ENCODE measurements at places on chromosomes 5 and 9. TPM values are rescaled to one million over a fixed set of nuclear protein-coding genes. Genes with fewer than 3 reads are reported as not detected.

GRCh38 chr5:136963504-136963903, 535.6 kb downstream of the SPOCK1 start:
- DNase-seq, result no peak

DNA sequence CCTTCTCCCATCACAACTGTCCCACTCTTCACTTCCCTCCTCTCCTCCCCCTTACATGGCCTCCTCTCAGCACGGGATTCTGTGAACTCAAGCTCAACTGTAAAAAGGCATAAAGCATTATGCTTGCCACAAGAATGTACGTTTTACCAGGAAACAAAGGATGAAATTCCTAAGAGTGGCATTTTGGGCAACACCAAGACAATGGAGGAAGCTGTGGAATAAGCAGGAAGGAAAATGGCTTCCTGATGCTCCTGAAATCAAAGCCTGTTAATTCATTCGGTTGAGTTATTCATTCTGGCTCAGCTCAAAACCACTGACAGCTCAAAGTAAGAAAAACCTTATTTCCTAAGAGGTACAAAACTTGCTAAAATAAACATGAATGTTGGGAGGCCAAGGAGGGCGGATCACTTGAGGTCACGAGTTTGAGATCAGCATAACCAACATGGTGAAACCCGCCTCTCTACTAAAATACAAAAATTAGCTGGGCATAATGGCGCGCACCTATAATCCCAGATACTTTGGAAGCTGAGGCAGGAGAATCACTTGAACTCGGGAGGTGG, 40.8 kb upstream of the DMRT1 start:
- DNase-seq, result no peak

DNA sequence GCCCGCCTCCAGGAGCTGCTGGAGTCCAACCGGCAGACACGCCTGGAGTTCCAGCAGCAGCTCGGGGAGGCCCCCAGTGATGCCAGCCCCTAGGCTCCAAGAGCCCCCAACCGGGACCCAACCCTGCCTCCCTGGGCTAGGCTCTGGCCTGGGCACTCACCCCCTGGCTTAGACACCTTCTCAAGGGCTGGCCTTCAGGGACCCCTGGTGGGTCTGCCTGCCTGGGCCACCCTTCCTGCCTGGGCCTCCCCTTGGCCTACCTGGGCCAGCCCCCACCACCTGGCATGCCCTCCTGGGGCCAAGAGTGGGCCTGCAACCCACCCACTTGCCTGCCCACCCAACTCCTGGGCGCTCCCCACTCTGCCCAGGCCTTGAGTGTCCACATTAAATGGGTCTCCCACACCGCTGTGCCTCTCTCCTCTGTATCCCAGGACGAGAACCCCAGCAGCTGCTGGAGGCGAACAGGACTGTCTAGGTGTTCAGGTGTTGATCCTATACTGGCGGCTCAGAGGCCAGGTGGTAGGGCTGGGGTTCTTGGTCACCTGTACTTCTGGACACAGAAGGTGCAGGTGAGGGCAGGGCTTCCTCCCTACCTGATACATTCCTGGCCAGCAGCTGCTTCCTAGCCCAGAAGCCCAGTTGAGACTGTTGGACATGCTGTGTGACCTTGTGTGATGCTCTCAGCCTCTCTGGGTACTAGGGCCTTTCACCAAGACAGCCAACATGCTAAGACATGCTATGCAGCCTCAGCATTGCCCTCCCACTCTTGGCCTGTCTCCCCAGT, 3.6 kb downstream of the BBLN start:
- no peak for DNase-seq

DNA sequence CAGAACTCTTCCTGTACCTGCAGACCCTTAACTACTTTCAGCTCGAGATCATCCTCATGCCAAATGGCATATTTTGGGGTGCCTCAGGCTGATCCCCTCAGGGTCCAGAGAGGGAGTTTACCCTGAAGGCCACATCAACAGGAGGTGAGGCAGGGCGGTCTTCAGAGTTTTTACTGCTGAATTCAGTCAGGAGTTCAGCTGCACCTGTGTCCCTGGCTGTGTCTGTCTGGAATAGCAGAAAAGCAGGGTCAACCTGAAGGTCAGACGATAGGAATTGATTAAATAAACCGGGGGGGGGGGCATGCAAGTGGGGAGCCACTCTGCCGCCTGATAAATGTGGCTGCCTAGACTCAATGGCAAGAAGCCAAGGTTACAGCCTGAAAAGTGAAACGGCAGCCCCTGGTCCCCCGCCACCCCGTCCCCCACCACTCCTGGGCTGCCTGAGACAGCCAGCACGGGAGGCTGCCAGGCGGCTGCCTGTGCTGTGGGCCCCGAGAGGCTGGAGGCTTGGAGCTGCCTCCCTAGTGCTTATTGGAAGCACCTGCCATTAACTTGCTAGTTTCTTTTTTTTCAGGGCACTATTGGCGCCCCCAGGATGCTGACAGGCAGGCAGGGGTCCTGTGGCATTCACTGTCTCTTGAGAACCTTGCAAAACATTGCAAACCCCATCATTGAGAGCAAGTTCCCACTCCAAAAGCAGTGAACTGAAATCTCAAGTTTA, 182.7 kb upstream of the PPP1R26 start:
- DNase-seq, result no peak

GRCh38 chr5:26259081-26259480, 779.3 kb downstream of the CDH9 start:
- DNase-seq, result no peak

The CCL28 gene
- polyA plus RNA-seq, result 0.29 TPM

DNA sequence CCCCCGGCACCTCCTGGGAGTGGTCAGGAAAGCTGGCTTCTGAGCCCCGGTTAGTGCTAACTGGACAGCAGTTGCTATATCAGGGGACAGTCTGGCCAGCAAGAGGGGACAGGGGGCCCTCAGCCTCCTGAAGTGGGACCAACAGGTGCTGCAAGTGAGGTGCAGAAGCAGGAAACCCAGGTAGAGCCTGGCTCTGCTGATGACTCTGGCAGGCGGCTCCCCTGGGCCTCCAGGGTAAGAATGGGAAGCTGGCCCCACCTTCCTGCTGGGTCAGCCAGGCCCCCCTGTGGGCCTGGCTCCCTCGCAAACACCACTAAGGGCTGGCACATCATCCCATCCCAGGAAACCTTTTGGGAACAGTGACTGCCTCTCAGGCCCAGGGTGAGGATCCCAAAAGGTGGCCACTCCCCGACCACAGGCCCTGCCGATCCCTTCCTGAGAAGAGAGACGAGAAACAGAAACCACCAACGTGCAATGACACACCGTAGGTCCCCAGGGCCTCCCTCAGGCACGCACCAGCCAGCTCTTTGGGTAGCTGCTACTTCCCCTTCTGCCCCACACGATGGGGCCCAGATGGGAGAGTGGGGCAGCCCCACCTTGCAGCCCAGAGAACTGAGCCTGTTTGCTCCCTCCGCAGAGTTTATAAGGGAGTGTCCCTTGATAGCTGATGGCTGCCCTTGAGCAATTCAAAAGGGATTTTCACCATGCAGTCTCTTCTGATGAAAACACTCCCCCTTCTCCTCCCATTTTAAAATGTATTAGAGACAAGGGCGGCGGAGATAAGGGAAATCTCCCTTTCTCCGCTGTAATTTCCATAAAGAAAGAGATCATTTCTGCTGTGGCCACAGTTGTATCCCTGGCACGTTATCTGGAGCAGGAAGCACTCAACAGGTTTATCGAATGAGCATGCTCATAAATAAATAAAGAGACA, 76.8 kb downstream of the STK10 start:
- no peak for DNase-seq

DNA sequence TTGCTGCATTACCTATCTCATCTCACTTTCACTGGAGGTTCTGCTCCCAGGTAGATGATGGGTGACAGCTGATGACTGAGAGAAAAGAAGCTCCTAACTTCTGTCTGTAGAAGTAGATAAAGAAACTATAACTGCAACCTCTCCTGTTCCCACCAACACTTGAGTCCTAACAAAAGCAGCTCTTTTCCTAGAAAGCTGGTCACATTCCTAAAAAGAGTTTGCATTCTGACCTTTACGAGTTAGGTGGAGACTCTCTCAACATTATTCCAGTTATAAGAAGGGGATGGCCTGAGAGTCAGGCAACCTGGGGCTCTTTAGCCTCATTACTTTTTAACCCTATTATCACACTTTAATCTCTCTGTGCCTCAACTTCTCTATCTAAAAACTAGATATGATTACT, 8.9 kb upstream of the PCAT7 start:
- DNase-seq, result no peak

The C9orf50 gene
- polyA plus RNA-seq, result 0.20 TPM

- DNase-seq, result no peak
These were observed 1.6 kb upstream of the ARHGEF39 start for GRCh38 chr9:35666549-35666948.

The PKD2L2 gene
- polyA plus RNA-seq, result not detected

GRCh38 chr5:99102073-99102697, 173.4 kb upstream of the CHD1 start:
- DNase-seq, result no peak

DNA sequence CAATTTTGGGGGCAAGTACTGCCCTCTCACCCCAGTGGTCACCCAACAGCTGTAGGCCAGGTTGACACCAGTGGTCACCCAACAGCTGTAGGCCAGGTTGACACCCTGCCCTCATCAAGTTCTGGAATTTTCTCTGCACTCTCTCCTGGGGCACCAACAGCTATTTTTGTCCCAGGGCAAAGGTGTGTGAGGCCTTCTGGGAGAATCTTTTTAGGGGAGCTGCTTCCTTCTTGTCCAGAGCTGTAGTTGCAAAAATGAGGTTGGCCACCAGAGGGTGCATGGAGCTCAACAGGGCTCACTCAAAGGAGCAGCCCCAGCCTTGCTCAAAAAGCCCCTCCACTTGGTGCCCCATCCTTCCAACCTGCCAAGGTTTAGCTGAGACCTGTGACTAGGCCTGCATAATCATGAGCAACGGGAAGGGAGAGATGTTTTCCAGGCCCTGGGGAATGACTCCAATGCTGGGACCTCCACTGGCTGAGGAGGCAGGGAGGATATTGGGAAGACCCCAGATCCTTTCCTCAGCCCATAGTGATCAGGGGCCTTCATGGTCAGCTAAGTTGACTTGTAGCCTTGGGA, 10.6 kb upstream of the P4HA2 start:
- DNase-seq, result no peak

The CKMT2 gene
- 0.10 TPM for polyA plus RNA-seq

The PCDHA3 gene
- 0.16 TPM for polyA plus RNA-seq

- no peak for DNase-seq
These were observed 440.6 kb downstream of the CETN3 start for GRCh38 chr5:89968958-89969381.

GRCh38 chr5:168136340-168136739, 155.1 kb upstream of the WWC1 start:
- no peak for DNase-seq

- DNase-seq, result no peak
These were observed 182.2 kb downstream of the AGTPBP1 start for GRCh38 chr9:85559526-85559925.

The PTPN3 gene
- 1.4 TPM for polyA plus RNA-seq

The ZNF483 gene
- polyA plus RNA-seq, result 0.70 TPM

DNA sequence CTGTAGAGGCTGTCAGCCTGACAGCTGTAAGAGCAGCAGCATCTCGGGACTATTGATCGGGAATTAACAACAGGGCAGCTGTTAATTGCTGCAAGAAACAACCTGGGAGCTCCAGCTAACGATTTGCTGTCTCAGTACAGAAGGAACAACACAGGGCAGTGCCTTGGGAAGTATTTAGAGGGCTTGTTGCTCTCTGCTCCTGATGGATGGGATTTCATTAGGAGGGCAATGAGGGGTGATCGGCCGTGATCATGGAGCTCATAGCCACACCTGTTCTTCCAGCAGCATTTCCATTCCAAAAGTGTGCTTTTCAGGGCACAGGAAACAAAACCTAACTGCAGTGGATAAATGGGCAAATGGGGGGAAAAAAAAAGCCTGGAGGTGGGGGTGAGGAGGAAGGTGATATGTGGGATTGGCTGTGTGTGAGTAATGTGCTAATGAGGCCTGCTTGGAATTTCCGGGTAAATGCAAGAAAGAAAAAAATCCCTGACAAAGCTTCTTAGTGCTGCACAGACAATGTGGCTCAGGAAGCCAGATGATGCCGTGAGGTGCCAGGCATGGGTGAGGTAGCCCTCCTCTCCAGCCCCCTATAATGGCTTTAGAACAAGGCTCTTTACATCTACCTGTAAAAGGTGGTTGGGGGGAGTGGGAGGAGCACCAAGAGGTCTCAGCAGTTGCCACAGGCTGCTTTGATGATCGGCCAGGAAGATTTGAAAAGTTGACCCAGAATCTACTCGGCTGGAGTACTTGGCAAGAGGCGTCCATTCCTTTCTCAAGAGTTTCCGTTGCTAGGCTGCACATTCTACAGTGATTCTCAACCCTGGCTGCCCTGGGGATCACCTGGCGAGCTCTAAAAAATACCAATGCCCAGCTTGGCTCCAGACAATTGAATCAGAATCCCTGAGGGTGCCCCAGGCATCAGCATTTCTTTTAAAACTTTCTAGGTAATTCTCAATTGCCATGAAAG, 139.5 kb upstream of the KLF9 start:
- DNase-seq, result no peak

The RNF208 gene
- polyA plus RNA-seq, result 0.39 TPM

The FOXD4L5 gene
- not detected for polyA plus RNA-seq

DNA sequence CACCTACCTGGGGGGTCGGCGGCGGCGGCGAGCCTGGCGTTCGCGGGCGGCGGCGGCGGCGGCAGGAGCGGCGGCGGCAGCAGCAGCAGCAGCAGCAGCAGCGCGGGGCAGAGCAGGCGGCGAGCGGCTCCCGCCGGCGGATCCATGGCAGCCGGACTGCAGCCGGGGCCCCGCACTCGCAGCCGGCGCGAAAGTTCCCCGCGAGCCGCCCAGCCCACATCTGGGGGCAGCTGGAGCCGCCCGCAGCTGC, 153 bp downstream of the ADAMTS2 start:
- DNase-seq, result no peak

The GPR151 gene
- not detected for polyA plus RNA-seq

The IL17B gene
- 0.49 TPM for polyA plus RNA-seq

GRCh38 chr9:23011669-23012068, 565.0 kb downstream of the DMRTA1 start:
- DNase-seq, result no peak

Measured in BJ (cell line).